Frontal cortex (tissue), 4 donors: ENCODE measurements at places on chromosomes 5 and 9. TPM values are rescaled to one million over a fixed set of nuclear protein-coding genes. Genes with fewer than 3 reads are reported as not detected.

GRCh38 chr5:150514708-150515211, 6.8 kb downstream of the NDST1 start:
- DNase-seq = no peak

DNA sequence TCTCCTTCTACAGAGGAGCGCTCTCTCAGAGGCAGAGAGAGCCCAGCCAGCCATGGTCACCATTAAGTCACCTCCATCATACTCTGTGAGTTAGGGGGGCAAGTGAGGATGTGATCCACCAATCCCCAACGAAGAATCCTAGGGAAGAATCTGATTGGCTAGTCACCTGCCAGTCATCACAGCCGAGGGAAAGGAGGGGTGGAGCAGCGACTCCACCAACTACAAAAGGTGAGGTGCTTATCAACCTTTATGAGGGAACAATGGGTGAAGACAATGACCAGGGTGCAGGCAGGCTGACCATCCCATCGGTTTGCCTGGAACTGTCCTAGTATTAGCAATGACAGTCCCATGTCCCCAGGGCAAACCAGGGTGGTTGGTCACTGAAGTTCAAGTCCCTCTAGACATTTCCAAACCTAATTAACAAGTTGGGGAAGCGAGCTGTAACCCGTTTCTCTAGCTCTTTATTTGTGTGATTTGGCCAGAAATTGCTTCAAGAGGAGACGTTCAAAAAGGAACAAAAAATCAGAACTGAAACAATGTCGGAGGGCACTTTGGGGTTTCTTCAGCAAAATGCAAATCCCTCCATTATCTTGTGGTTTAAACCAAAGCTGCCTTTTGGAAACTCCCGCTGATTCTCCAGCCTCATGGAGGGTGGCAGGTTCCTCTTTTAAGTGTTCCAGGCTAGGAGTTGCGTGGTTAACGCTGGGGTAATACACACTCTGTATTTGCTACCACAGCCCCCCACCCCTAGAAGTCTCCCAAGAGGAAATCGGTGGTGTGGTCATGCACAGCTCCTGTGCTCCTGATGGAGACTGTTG, 18.8 kb upstream of the FCN1 start:
- no peak for DNase-seq

GRCh38 chr9:35702696-35703095, 13.0 kb upstream of the TPM2 start:
- no peak for DNase-seq

Gene TPRN
- total RNA-seq = 6.1 TPM

Gene FAM221B
- not detected for total RNA-seq

DNA sequence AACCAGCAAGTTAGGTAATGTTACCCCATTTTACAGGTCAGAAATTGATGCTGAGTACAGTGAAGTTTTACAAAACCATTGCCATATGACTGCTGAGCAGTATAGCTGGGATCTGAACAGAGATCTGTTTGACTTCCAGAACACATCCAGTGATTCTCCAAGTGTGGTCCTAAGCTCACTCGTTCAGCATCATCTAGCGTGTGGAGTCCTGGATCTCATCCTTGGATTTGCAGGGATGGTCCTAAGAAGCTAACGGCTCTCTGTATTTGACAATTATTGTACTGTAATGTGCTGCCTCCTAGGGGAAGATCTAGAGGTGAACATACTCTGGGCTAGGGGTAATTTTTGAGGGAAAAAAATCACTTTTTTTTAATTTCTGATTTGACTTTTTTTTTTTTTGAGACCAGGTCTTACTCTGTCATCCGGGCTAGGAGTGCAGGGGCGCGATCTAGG, 1.4 kb downstream of the SLC26A2 start:
- peak; percentile 32 for DNase-seq

GRCh38 chr5:14155739-14156138, 12.6 kb downstream of the TRIO start:
- no peak for DNase-seq

Gene SLC45A2
- total RNA-seq = 0.41 TPM

Gene GRHPR
- total RNA-seq = 48.1 TPM

Gene APC
- total RNA-seq = 301 TPM

DNA sequence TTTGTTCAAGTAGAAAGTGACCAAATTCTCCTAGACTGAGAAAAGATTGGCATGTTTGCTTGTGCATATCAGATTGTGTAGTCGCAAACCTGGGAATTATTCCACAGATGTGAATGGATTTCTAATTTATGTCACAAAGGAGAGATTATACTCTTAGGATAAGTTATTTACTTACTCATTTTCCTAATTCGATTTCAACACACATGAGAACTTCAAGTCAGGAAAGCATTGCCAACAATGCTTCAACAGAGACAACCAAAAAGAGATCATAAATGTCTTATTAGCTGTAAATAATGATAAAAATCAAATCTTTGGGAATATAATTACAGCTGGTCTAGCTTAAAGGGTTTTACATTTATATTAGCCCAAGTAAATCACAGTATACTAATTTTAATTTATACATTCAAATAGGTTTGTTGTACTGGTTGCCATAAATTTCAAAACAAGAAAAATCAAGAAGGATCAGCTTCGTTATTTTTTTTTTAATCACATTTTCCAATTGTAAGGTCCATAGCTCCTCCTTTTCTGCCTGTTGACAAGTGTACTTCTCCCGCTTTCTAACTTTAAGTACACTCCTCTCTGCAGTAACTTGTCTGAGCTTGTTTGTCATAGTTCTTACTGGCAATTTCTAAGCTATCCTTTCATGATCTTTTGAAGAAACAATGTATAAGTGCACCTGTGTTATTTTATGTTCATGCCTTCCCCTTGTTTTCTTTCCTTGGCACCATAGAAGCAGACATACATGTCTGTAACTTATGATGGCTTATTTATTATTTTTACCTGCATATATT, 246.6 kb downstream of the DEPDC1B start:
- DNase-seq = no peak

GRCh38 chr5:131084436-131084835, 80.6 kb downstream of the HINT1 start:
- no peak for DNase-seq

Gene FOXD4
- 1.2 TPM for total RNA-seq

Gene KCNMB1
- total RNA-seq = under 0.01 TPM

Gene SV2C
- total RNA-seq = 2.9 TPM

GRCh38 chr9:125272697-125273096, 11.1 kb downstream of the GAPVD1 start:
- DNase-seq = no peak

GRCh38 chr5:101966476-101966875, 329.6 kb downstream of the SLCO4C1 start:
- DNase-seq = no peak

GRCh38 chr5:157273131-157273556, 7.2 kb downstream of the CYFIP2 start:
- DNase-seq = no peak

GRCh38 chr9:96381125-96381524, 2.4 kb downstream of the SLC35D2 start:
- no peak for DNase-seq

DNA sequence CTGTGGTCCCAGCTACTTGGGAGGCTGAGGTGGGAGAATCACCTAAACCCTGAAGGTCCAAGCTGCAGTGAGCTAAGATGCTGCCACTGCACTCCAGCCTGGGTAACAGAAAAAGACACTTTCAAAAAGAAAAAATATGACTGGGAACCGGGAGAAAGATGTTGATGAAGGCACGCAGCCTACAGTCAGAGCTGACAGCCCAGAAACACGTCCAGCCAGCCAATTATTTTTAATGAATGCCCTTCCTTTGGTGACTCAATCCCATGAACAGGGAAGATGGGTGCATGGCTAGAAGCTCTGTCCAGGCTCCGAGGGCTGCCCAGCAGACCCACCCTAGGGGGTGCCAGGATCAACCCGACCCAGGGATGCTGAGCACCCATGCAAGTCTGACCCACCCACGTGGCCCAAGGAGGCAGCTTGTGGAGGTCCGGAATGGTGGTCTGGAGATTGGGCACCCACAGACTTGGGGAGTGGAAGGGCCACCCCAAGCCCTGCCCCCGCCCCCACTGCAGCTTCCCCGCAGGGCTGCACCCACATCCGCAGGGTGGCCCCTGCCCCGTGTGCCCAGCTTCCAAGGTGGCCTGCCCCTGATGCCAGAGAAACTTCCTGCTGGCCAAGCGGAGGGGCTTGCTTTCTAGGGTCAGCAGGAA, 51.0 kb downstream of the ADAMTS2 start:
- DNase-seq = no peak

DNA sequence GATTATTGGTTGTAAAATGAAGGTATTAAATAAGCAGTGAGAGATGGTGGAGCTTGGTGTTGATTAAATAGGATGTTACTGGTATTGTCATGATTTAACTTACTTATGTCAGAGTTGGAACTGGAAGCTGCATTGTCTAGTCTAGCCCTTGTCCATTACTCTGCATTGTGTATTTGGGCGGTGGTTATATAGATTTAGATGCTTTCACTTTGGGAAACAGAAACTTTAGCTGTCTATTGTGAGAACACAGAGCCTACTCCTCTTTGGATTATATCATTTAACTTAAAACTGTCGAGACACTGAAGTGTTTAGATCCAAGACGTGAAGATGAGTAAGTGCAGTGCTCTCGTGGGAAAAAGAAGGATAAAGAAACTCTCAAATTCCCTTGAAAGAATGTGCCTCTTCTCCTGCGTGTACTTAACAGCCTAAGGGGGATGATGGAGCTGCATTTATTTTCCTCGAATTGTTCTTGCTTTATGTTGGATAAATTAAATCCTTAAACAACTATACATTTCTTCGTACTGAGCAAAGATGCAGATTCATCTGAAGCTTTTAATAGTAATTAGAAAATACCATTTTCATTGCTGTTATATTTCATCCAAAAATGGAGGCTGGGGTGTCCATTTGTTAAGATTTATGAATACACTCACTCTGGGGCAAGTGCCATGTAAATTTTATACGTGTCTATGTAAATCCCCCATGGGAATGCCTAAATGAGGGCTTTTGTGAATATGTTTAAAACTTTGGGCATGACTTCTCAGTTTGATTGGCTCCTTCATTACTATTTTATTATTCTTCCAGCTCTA, 21.6 kb downstream of the FBXL7 start:
- no peak for DNase-seq

Gene PRDM12
- total RNA-seq = 0.41 TPM

DNA sequence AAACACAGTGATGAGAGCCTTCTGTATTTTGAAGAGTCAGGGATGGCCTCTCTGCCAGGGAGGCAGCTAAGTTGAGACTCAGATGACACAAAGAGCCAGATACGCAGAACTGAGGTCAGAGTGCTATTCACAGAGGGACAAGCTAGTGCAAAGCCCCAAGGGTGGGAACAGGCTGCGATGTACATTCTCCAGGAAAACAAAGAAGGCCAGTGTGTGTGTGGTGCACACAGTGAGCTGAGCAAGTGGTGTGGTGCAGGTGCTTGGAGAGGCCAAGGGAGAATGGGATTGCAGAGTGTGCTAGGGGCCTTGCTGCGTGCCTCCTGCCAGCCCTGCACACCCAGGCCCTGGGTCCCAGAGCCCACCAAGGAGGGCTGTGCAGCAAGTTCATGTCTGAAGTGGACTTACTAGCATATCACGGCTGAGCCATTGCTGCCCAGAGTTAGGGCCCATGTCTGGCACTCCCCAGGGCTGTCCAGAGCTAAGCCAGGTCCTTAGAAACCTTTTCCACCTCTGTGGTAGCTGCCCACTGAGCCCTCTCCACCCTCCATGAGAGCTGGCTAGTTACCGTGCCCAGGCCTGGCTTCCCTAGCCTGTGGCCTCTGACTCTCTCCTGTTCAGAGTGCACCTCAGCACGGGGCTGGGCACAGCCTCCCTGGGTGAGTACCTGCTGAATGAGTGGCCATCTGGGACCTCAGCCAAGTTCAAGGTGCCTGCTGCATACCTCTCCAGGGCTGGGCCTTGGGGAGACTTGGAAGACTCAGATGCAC, 9.3 kb downstream of the SLC25A48 start:
- DNase-seq = no peak

GRCh38 chr9:73114958-73115357, 36.7 kb upstream of the ANXA1 start:
- DNase-seq = no peak

DNA sequence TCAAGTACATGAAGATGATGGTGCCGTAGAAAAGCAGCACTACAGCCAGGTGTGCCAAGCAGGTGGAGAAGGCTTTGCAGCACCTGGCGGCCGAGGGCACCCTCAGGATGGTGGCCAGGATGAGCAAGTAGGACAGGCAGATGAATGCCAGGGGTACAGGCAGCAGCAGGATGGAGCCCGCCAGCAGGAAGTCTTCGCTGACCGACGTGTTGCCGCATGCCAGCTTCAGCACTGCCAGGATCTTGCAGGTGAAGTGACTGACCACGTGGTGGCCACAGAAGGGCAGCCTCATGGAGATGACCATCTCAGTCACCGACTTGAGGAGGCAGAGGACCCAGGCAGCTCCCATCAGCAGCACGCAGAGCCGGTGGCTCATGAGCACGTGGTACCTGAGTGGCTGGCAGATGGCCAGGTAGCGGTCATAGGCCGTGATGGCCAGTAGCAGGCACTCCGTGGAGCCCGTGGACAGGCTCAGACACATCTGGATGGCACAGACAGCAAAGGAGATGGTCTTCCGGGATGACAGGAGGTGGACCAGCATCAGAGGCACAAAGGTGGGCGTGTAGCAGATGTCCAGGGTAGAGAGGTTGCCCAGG, 482 bp downstream of the OR13J1 start:
- no peak for DNase-seq

GRCh38 chr5:159657298-159657697, 259.0 kb upstream of the ADRA1B start:
- DNase-seq = no peak

DNA sequence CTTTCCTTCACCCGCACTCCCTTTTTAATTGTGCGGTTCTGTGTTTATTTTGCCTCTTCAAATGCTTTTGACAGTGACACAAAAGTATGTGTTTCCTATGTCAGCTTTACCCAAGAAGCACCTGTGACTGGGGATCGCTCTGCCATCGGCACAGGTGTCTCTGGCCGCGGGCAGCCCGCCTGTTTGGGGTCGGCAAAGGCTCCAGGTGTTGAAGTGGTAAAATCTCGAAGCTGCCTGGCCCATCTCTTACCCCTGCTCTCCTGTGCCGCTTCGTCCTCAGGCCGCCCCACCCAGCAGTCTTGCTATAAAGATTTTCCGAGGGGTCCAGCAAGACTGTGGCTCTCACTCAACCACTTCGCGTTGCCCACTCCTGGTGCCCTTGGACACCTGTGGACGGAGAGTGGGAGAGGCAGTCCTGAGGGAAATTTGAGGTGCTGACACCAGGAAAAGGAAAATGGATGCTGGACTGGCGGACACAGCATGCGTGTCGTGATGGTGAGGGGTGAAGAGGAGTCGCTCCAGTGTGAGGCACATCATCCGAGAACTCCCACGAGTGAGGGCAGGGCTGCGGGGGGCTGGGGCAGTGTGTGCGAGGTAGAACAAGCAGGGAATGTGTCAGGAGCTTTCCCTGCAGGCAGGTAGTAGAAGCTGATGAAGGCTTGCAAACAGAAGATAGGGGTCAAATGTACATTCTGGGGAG, 29.1 kb upstream of the CEP72 start:
- no peak for DNase-seq

- DNase-seq = no peak
Observed at GRCh38 chr5:94691949-94692348, 73.5 kb downstream of the SLF1 start.

Gene PGM5
- 3.3 TPM for total RNA-seq

- no peak for DNase-seq
Observed at GRCh38 chr5:146588331-146589027, 72.5 kb upstream of the GPR151 start.

GRCh38 chr9:120369608-120370220, 210.3 kb downstream of the CDK5RAP2 start:
- no peak for DNase-seq

GRCh38 chr5:140073296-140073695, 30.2 kb upstream of the NRG2 start:
- peak; percentile 38 for DNase-seq

GRCh38 chr5:108793207-108793606, 45.5 kb downstream of the FER start:
- no peak for DNase-seq
